ENCODE measurements at places on chromosomes 1 and 21.

DNA sequence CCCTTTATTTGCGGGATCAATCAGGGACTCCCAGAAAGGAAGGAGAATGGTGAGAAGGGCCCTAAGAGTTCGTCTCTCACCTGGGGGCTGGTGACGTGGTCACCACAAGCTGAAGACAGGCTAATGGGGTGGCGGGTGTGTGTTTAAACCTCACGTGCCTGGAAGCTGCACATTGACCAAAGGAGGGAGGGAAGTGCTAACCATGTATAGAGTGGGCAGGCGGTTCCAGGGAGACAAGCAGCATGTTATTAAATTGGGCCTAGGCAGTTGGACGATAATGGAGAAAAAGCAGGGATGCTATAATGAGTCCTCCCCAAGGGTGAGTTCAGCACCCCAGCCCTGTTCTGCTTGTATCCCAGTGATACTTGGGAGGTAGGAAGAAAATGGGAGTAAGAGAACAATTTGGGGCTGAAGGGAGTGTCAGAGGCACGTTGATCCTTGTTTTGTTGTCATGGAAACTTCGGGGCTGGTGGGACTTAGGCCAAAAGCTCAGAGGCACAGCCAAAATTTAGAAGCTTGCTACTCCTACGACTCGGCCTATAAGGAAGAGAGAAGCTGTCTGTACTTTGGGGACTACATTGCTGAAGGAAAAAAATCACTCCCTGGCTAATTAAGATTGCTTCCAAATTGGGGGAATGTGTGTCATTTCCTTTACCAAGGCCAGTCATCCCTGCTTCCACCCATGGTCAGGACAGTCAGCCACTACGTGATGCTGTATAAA lies 33.2 kb upstream of the EPHA8 start:
- DNase-seq = no peak

DNA sequence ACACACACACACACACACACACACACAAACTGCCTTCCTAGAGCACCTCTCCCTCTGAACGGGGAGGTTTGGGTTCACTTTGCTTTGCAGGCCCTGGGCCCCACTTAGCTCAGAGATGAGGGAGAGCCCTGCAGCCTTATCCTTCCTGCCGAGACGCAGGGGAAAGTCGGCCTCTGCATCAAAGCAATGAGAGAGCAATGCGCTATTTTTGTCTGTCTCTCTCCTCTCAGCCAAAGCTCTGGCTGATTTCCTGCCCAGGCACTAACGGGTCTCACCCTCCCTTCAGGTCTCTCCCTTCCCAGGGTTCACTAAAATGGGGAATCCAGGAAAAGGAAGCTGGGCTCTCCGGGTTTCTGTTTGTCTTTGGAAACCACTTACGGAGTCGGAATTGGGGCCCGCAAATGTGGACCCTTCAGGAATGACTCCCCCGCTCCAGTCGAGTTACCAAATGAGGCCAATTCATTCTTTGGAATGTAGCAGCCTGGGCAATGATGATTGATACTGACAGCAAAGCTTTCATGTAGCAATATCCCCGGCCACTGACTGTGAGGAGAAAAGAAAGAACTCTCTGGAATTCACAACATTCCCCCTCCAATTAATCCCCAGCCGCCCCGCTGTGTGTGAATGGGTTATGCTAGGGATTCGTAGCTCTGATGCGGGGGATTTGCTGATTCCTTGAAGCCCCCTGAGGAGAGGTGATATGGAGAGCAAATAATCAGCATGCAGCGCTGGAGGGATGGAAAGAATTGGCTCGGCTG lies 61.5 kb upstream of the WLS start:
- no peak for DNase-seq

GRCh38 chr1:31497601-31498000 lies 78.7 kb upstream of the TINAGL1 start:
- DNase-seq = no peak

DNA sequence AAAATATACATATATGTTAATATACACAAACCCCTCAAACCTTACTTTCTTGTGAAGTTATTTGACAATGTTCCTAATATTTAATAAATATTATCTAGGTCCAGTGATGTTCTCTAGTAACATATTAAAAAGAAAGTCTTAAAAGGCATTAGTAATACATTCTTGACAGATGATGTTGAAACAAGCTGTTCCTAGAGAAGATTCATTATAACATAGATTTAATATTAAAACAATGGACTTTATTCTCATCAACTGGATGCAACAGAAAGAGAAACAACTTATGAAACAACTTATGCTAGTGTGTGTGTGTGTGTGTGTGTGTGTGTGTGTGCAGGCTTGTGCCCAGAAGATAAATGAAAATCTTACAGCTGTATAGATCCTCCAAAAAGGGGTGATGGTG lies 68.5 kb upstream of the PLXNA2 start:
- no peak for DNase-seq

GRCh38 chr1:53336146-53336545 lies 8.3 kb upstream of the LRP8 start:
- no peak for DNase-seq

DNA sequence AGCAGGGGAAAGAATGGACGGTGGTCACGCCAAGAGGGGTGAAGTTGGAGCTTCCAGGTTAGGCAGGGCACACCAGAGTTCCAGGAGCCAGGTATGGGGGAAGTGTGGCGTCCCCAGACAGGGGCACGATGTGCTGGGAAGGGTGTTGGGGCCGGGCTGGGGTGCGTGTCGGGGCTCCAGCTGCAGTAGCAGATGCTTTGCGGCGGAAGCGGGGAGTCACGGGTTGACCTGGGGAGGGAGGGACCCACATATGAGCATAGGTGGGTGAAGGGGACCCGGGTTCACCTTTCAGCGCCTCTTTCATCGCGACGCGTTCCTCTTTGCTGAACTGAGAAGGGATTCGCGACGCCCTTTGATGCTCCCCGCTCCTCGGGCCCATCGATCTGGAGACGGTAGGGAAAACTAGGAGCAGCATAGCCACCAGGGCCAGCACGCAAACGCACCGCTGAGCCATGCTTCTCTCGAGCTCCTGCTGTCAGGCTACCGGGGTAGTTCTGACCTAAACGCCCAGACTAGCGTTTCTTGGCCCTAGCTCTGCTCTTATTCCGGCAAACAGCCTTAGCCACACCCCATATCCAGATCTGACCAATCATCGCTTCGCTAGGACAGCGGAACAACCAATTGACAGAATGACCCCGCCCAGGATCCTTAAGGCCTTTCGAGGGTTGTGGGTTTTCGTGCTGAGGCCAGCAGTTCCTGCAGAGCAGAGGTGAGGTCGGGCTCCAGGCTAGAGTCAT lies at the start of gene PM20D1:
TSS of gene PM20D1 (minus strand) at position 514 of the 737 bp plus-strand sequence. CDS start at position 454, 60 bp downstream.
- peak; percentile 64 for DNase-seq

DNA sequence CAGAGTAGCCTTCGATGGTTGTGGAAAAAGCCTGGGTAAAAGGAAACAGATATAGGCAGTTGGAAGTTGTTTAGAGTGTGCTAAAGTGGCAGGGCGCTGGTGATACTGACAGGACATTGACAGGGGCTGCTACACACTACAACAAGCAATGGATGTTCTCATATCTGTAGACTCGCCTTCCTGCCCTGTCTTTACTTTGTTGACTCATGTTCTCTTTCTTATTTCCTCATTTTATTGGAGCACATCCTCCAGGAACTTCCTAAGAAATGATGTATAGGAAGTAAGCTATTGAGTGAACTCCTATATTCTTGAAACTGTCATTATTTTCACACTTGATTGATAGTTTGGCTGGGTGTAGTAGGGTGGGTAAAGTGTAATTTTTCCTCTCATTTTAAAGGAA lies 51.0 kb downstream of the C4BPA start:
- no peak for DNase-seq

GRCh38 chr1:212973426-212973825 lies 23.1 kb downstream of the VASH2 start:
- no peak for DNase-seq

DNA sequence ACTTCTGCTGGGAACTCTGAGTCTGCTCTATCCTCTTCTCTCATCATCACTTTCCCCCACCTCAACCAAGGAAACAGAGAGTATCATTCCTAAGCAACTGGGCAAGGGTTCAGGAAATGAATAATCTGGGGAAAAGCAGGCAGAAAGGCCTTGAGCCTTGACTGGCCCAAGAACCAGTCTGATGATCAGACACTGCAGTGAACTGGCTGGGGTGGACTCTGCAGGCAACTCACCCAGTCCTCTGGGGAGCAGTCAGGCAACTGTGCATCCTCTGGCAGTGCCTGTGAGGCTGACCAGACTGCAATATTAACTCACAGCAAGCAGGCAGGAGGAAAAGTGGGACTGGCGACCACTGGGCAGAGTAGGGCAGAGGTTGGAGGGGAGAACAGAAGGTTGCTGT lies 991 bp downstream of the ANKRD35 start:
- DNase-seq = no peak

- DNase-seq = no peak
Observed at GRCh38 chr1:12634156-12634555, 9.7 kb upstream of the AADACL4 start.

- no peak for DNase-seq
Observed at GRCh38 chr1:87766737-87767136, 438.1 kb downstream of the LMO4 start.

DNA sequence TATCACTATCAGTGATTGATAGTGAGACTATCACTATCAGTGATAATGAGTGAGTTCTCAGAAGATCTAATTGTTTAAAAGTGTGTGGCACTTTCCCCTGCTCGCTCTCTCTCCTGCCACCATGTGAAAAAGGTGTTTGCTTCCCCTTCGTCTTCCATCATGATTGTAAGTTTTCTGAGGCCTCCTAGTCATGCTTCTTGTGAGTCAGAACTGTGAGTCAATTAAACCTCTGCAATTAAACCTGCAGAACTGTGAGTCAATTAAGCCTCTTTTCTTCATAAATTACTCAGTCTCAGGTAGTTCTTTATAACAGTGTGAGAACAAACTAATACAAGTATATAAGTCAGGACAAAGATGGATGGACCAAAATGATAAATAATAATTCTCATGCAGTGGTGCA lies 7.0 kb upstream of the IL23R start:
- DNase-seq = no peak

DNA sequence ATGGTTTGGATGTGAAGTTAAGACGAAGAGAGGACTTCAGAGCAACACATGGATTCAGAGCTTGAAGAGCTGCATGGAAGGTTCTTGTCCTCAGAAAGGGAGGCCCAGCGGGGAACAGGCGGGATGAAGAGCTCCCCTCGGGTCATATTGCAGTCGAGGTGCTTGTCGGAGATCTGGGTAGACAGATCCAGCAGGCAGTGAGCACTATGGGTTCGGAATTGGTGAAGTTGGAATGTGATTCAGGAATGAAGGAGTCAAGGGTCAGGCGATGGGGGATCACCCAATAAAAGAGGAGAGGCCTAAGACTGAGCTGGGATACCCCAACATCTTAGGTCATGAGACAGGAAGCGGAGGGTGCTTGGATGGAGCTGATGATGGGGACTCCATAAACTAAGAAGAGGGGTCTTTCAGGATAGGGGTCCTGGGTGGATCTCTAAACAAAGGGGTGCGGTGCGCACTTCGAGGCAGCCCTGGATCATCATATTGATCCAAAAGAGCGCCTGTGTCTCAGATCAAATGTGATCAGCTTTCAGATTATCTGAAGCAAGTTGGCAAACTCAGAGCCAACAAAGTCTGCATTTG lies 176.3 kb upstream of the VAMP3 start:
- no peak for DNase-seq

- peak; percentile 7 for DNase-seq
Observed at GRCh38 chr1:58035523-58035922, 511.0 kb downstream of the OMA1 start.

DNA sequence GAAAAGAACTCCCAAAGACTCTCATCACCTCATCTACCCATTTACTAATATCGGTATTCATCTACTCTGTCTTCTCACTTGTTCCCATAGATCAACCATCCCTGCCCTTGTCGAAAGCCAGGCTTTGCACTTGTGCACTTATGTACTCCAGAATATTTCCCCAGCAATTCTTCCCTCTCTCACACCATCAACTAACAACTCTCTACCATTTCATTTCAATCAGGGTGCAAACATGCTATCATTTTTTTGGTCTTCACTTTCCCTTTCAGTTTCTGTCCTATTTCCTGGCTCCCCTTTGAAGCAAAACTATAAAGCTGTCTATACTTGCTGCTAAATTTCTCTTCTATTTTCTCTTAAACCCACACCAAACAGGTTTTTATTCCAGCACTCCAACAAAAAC lies 6.7 kb downstream of the C1orf105 start:
- DNase-seq = no peak

GRCh38 chr1:2783069-2783434 lies 18.4 kb downstream of the TTC34 start:
- DNase-seq = no peak

DNA sequence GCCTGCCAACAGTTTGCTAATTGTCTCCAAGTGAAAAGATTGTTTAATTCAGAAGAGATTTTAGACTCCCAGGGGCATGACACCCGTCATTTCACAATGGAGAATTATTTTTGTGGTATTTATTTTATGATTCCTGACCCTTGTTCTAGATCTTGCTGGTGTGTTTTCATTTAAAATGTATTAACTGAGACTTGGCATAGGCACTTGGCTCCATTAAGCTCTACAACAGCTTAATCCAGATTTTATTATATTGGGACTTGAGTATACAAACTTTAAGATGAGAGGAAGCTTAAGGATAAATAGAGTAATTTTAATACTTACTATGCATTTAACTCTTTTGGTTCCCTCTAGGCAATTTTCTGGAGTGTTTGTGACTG lies 101.3 kb upstream of the KCNE2 start:
- DNase-seq = no peak

- no peak for DNase-seq
Observed at GRCh38 chr1:7267493-7267892, 482.2 kb downstream of the CAMTA1 start.

GRCh38 chr1:3596663-3597598 lies 14.4 kb downstream of the MEGF6 start:
- no peak for DNase-seq

- no peak for DNase-seq
Observed at GRCh38 chr1:219712506-219712905, 99.6 kb upstream of the ZC3H11B start.

- DNase-seq = no peak
Observed at GRCh38 chr1:55329091-55329490, 113.9 kb upstream of the USP24 start.

- DNase-seq = peak; percentile 68
Observed at GRCh38 chr1:178344513-178345091, 152.2 kb downstream of the CLEC20A start.

- peak; percentile 70 for DNase-seq
Observed at GRCh38 chr1:7646981-7647901, 123.9 kb upstream of the VAMP3 start.

DNA sequence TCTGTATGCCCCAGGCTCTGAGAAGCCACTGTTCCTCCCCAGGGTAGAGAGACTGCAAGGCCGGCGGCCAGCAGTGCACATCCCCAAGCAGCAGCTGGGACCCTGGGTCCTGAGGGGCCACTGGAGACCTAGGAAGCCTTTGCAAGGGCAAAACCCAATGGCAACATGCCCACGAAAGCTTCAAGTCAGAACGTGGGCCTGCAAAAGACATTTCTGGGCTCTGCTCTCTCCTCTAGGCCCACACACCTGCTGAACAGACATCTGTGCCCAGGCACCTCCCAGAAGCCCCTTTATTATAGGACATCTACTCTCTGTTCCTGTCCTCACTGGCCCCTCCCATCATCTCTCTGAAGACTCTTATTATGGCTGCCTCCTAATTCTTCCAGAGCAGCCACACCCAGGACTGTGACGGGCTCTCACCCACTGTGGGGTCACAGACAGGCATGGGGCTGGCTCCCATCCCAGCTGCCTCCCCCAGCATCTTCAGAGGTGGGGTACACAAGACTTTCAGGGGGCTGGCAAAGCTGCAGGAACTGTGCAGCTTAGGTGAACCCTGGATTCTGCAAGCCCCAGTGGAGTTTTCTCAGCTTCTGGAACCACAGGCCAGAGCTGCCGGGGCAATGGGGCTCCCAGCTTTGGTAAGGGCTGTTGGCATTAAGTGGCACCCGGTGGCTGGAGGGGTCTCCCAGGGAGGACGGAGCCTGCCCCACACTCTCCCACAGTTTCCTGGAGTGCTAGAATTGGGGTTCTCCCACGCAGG lies 12.6 kb downstream of the TRIM11 start:
- no peak for DNase-seq

Data from NAMALWA (cell line).